ENCODE measurements at places on chromosomes 3 and 15.

DNA sequence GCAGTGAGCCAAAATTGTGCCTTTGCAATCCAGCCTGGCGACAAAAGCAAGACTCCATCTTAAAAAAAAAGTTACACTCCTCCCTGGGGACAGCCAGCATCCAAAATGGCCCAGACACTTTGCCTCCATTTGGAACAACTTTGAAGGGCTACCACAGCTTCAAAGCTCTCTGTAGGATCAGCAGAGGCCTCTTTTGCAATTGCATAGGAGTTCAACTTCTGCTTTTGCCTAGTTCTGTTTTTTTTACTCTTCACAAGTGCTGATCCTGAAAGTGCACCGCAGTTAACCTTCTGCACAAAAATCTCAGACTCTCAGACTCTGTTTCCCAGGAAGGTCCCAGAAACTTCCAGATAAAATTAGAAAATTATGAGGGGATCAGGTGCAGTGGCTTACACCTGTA is 25.2 kb upstream of the SLC4A7 start:
- no peak for DNase-seq

- no peak for DNase-seq
Measured at GRCh38 chr15:51450001-51450400, 108.5 kb downstream of the GLDN start.

DNA sequence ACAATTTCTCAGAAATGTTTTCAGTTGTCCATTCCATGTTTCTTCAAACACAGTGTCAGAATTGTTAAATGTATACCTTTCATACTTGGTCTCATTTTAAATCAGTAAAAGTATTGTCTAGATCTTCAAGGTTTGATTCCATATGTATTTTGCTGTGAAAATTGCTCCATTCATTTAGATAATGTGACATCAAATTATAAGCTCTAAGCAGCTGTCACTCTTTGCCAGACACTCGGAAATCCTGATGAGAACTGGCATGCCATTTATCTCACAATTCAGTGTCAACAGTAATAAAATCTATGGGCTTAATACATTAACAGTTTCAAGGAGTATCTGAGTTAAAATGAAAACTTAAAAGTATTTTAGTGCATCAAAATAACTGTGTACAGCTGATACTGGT is 1025.3 kb upstream of the EPHA6 start:
- no peak for DNase-seq

- DNase-seq: no peak
Measured at GRCh38 chr3:62142331-62143085, 230.8 kb downstream of the FEZF2 start.

- DNase-seq: no peak
Measured at GRCh38 chr3:197420115-197420514, 121.7 kb upstream of the DLG1 start.

GRCh38 chr3:43034911-43035310 is 55.8 kb downstream of the GASK1A start:
- DNase-seq: no peak

- no peak for DNase-seq
Measured at GRCh38 chr15:74055804-74056203, 26.5 kb downstream of the GOLGA6A start.

- no peak for DNase-seq
Measured at GRCh38 chr3:110971010-110971601, 100.5 kb upstream of the NECTIN3 start.

DNA sequence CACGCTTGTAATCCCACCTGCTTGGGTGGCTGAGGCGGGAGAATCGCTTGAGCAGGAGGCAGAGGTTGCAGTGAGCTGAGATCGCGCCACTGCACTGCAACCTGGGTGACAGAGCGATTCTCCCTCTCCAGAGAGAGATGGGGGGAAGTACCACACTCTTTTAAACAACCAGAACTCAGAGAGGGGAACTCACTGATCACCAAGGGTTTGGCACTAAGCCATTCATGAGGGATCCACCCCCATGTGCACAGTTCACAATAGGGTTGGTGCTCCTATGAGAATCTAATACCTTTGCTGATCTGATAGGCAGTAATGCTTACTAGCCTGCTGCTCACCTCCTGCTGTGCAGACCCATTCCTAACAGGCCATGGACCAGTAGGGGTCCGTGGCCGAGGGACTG is 51.6 kb downstream of the QTRT2 start:
- no peak for DNase-seq

DNA sequence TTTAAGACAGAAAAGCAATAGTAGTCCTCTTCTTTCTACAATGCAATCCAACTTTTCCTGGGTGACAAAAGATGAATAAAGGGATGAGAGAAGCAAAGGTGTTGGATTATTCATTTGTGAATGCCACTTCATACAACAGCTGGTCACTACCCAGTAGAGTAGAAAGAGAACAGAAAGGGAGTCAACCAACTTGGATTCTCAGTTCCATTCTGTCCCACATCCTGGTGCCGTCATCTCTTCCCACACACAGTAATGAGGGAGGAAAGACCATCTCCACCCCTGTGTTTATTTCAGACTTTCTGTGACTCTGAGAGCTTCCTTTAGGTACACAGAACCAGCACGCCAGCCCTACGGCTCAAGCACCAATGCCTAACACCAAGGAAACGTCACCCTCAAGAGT is 71.0 kb downstream of the FOXP1 start:
- no peak for DNase-seq

DNA sequence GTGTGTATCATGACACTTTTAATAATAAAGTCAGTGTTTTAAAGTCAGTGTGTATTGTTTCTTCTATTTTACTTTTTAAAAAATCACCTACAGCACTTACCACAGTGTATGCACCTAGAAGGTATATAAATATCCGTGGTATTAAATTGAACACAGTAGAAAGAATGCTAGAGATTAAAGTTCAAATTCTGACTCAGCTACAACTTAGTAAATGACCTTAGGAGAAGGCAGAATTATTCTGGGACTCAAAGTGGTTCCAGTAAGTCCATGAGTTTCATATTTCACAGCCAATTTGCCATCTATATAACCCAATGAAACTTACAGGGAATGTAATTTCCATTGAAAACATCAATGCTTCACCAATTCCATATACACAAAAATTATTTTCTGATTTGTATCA is 52.7 kb upstream of the MAP4 start:
- DNase-seq: no peak

DNA sequence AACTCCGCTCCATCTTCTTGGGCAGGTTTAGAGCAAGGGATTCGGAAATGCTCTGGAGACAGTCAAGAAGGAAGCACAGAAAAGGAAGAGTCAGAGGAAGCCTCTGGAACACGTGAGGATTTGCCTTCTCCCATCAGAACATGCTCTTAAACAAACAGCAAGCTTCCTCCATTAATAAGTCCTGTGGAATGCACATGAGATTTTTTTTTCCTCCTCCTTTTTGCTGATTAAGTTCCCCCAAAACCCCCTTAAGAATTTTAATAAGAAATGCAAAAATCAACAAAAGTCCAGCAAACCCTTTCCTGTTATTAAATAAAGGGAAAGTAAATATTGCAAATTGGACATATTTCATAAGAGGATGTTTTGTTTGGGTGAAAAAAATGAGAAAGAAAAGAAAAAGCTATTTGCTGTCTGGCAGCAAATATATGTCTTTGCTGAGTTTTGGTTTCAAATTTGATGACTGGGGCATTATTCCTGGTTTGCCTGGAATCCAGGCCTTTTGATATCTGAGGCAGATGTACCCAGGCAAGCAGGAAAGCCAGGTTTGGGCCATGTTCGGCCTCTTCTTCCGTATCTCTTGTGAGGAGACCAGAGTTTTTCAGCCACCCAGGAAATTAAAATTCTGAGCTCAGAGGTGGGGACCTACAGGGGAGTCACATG is 7.9 kb upstream of the TSEN2 start:
- no peak for DNase-seq

- no peak for DNase-seq
Measured at GRCh38 chr3:49112262-49112661, 7.7 kb upstream of the QARS1 start.

DNA sequence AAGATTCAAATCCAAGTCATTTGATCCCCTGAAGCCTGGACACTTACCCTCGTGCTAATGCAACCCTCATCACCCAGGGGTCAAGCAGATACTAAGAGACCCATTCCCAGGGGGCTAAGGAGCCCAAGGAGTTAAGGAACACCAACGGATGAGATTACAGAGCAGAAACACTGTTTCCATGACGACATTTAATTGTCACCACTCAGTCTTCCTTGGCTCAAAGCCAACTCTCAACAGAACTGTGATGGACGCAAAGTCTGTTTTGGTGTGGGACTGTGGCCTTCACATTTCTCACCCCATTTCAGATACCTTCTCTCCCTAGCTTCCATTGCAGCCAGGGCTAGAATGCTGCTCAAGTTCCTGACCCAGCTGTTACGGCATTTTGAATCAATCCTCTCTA is 383.5 kb upstream of the WNT5A start:
- DNase-seq: no peak

- DNase-seq: no peak
Measured at GRCh38 chr15:38687775-38688495, 123.3 kb upstream of the RASGRP1 start.

- DNase-seq: no peak
Measured at GRCh38 chr3:105368566-105369499, 2.1 kb downstream of the ALCAM start.

DNA sequence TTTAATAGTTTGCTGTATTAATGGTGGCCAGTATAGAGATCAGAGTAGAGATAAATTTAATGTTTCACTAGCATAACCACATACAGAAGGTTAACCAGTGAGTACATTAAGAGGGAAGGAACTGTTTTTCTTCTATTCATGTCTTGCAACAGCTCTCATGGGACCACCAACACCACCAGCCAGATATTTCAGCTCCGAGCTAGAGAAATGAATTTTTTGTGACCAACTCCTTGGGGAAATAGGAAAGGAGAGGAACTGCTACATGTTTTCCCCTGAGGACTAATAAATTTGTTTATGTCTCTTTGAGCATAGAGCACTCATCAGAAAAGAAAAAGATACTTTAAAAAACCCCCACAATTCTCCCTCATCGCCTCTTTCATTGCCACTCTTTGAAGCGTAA is 247.5 kb downstream of the MBNL1 start:
- DNase-seq: no peak

- DNase-seq: no peak
Measured at GRCh38 chr3:151871639-151872468, 1.6 kb upstream of the SUCNR1 start.

DNA sequence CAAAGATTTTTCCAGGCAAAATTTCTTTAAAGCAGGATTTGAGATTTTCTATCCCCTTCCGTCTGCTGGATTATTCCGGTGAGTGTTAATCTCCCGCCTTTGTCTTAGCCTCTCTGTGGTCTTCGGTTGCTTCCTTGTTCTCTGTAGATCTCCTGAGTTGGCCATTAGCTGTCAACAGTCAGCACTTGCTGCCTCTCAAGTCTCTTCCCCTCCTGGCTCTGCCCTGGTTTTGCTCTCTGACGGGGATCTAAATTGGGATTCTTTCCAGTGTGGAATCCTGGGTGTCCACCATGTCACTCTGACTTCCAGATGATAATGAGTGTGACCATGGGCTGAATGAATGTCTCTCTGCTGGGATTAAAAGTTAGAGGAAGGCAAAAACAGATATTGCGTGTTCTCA is 121.5 kb downstream of the IGF1R start:
- DNase-seq: no peak

DNA sequence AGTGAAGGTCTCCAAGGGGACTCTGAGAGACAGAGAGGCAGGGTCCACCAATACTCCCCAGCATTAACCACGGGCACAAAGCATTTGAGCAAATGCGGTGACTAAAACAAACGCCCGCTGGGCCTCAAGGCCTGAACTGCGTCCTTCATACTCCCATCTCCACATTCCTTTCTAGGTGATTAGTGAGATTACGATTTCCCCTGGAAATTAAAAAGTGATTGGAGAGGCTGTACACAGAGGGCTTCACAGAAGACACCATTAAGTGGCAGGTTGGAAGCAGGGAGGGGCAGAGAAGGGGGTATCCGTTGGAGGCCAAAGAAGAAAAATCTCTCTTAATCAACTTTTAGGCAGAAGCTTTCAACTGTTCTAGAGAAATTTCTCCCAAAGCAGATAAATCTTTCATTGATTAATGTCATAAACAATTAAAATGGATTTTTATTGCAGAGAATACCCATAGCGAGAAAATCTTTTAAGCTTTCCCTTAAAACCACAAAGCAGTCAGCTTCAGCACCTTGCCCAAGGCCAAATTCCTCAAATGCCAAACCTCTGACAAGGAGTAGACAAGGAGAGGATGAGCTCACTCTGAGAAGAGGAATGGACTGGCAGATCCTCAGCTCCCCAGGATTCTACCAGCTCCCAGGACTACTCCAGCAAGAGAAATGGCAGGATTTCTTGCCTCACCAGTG is 38.2 kb downstream of the MB21D2 start:
- no peak for DNase-seq

DNA sequence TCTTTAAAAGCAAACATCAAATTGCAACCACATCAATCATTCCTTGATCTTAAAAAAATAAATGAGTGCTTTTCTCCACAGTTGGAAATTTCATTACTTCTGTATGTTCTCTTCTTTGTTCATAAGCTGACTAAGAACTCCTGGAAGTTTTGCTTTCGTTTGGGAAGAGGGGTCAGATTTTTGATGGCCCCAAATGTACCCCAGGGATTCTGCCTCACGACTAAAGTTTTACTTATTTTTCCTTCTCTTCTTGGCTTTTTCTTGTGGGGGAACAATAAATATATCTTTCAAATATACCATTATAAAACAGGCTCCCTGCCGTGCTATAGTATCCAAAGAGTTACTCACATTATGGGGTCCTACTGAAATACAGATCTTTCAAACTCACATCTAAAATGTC is 215.0 kb upstream of the CDIN1 start:
- no peak for DNase-seq

GRCh38 chr3:128844502-128844901 is 34.9 kb upstream of the ACAD9 start:
- DNase-seq: no peak

GRCh38 chr3:46936733-46937250 is 39.8 kb downstream of the CCDC12 start:
- DNase-seq: no peak

DNA sequence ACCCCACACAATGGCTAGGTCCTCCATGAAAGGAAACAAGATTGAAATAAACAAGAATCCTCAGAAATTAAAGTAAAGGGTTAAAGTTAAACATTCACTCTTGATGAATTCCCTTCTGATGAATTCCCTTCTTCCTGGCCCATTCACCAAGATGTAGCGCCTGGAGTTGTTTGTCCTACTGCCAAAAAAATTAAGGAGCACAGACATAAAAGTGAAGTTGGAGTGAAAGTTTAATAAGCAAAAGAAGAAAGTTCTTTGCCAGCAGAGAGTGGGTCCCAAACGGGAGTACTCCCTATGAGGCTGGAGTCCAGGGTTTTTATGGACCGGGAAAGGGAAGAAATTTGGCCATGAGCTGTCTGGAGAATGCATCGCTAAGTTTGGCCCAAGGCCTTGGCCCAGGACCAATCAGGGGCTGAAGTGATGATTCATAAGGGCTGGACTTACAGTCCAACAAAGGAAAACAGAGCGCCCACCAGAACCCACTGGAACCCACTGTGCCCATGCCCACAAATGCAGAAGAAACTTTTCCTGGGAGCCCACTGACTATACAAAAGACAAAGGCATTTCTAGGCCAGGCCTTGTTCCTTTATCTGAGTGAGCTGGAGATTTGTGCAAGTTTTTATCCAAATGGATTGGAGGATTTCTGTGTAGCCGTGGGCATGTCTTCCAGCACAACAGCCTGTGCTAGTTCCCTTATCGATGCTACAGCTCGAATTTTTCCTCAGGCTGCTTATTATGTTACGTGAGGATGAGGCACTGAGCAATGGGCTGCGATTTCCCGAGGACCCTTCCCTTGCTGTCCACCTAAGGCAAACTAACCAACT is 1561.6 kb downstream of the OTOL1 start:
- DNase-seq: no peak
